ENCODE measurements at places on chromosomes 7 and 10.

DNA sequence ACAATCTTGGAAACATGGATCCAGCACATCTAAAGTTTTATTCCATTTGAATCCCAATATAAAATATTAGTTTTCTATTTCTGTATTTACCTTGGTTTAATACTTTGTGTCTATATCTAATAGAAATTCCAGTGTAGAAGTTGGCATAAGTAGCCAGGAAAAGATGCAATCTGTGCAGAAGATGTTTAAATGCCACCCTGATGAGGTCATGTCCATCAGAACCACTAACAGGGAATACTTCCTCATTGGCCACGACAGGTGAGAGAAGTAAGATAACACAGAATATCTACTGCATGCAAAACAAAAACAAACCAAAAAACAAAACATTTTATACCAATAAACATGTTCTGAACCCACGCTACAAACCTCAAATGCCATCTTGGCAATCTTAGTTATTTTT lies 15.7 kb downstream of the PLEKHS1 start:
- H3K4me1 ChIP-seq = no peaks in the 10 kb centered on the region
- H3K27me3 ChIP-seq = peaks cover 49% of the 10 kb centered on the region
- H3K4me3 ChIP-seq = no peak overlapping the region
- DNase-seq = no peak
- H3K27ac ChIP-seq = no peak overlapping the region
- no peaks in the 10 kb centered on the region for H3K36me3 ChIP-seq

- H3K36me3 ChIP-seq = peaks cover 7% of the 10 kb centered on the region
- peaks cover 28% of the 10 kb centered on the region for H3K4me1 ChIP-seq
- H3K27me3 ChIP-seq = no peaks in the 10 kb centered on the region
- H3K27ac ChIP-seq = no peak overlapping the region
- no peak for DNase-seq
Observed at GRCh38 chr10:126013489-126014281, 117.3 kb downstream of the FANK1 start.

DNA sequence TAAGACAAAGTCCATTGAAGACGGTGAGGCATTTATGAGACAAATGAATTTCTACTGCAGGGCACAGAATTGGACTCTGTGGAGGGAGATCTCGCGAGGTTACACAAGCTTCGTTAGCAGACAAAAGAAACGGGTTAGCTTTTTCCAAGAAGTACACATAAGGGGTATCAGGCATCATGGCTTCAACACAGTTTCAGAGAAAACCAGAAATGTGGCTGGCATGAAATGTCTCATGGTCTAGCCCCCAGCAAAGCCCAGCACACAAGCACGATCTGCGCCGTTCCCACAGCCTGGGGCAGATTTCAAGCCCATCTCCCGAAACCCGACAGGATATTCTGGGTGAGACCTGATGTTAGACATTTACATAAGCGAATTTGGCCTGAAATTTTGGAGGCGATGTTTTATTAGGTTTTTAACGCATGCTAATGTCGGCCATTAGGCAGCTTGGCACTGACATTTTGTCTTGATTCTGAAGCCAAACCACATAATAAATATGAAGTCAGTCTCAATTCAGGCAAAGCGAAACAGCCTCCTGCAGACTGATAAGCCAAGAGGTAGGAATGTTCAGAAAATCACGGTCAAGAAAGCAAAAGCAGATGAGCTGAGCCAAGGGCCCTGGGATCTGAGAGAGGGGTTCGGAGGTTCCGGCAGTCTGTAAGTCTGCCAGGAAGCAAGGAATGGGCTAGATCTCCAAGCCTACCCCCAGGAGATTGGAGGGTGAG lies 240.5 kb downstream of the PRPF18 start:
- peak overlapping the region; percentile 54 for H3K27ac ChIP-seq
- H3K4me3 ChIP-seq = no peak overlapping the region
- H3K4me1 ChIP-seq = peaks cover 28% of the 10 kb centered on the region
- peaks cover 3% of the 10 kb centered on the region for H3K27me3 ChIP-seq
- no peaks in the 10 kb centered on the region for H3K36me3 ChIP-seq

DNA sequence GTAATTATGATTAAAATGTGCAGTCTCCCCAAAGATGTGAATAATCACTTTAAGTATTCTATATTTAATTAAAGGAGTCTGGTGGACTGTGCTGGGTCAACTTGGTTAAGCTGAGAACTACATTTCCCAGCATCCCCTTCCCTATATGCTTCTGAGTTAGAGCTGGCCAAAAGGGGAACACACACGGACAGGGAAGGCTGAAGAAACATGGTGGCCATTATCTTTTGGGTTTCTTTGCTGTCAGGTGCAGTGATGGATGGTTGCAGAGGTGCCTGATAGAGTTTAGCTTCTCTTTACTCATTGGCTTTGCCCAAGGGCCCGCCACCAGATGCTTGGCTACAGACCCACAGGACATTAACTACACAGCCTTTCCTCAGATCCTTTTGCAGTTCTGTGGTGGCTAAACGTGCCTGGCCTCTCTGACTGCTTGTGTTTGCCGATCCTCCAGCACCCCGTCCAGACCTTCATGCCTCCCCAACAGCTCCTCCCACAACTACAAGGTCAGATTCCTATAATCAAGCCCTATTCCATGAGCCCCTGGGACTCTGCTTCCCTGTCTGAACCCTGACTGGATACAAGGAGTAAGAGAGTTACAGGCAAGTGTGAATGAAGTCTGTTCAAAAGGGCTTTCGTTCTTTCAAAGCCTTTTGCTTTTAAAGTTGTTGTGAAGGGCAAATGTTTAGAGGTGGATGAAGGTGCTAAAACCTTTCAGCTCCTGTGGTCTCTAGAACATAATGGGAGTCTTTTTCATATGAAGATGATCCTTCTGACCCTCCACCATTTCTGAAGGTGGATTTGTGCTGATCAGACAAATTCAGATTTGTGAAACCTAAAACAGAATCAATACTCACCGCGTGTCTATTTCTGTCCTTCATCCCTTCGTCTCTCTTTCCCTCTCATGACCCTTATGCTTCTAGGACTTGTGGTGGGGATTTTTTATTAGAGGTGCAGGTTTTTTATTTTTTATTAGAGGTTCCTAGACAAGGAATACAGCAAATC lies 21.5 kb downstream of the BUB3 start:
- H3K27me3 ChIP-seq = no peaks in the 10 kb centered on the region
- H3K36me3 ChIP-seq = peaks cover 14% of the 10 kb centered on the region
- H3K4me1 ChIP-seq = no peaks in the 10 kb centered on the region
- H3K4me3 ChIP-seq = no peak overlapping the region

- H3K4me1 ChIP-seq = peaks cover 18% of the 10 kb centered on the region
- no peaks in the 10 kb centered on the region for H3K27me3 ChIP-seq
- DNase-seq = peak; percentile 69
- H3K36me3 ChIP-seq = peaks cover 9% of the 10 kb centered on the region
- peak overlapping the region; percentile 96 for H3K4me3 ChIP-seq
Observed at GRCh38 chr7:103075337-103075918, 488 bp downstream of the ARMC10 start.

DNA sequence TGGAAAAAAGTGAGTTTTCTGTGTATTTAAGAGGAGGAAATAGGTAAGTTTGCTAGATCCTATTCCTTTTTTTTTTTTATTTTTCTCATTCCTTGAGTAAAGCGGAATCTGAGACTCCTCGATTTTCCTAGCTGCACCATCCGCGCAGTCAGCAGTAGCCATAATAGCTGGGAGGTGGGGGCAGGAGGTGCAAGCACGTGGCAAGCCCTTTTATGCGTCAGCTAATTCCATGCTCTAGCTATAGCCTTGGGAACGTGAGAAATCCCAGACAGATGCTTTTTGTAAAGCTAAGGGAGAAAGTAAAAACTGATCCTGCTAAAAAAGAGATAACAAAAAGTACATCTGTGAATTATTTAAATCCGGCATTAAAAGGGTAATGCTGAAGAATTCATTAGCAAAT lies 33.2 kb upstream of the TPK1 start:
- H3K27ac ChIP-seq = no peak overlapping the region
- H3K4me3 ChIP-seq = no peak overlapping the region
- no peaks in the 10 kb centered on the region for H3K4me1 ChIP-seq
- peaks cover 14% of the 10 kb centered on the region for H3K27me3 ChIP-seq
- no peaks in the 10 kb centered on the region for H3K36me3 ChIP-seq

DNA sequence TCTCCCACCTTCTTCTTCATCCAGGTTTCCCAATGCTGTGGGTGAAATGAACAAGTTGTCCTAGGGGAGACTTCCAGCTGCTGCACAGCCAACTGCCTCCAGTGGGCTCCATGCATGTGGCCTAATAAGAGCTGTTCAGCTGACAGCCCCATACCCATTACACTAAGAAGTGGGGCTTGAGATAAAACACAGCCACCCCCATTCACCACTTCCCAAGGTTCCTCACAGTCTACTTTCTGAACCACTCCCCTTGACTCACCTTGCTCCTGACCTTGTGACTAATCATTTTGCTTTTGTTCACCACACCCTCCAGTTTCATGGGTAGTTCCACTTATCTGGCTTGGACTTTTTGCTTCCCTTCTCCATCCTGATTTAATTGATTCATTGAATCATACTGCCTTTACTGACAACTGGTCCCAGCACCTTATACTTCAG lies 119.3 kb downstream of the CABCOCO1 start:
- DNase-seq = no peak
- no peak overlapping the region for H3K27ac ChIP-seq
- no peaks in the 10 kb centered on the region for H3K36me3 ChIP-seq
- peaks cover 18% of the 10 kb centered on the region for H3K4me1 ChIP-seq
- no peaks in the 10 kb centered on the region for H3K27me3 ChIP-seq

DNA sequence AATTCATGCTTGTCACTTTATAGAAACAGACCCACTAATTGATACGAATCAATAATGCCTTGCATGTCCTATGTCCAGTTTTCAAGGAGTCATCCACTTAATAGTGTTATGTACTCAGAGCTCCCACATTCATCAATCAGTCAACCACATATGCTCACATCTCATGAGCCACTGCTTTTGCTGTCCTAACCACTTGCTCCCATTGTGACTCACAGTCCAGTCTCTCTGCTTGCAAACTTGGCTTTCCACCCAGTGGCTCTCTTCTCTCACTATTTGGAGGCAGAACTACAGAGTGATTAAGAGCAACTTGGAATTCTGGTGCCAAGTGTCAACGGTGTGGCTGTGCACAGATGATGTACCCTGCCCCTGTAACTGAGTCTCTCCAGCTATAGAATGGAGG lies 166.0 kb downstream of the SNX13 start:
- no peaks in the 10 kb centered on the region for H3K27me3 ChIP-seq
- H3K36me3 ChIP-seq = no peaks in the 10 kb centered on the region
- DNase-seq = no peak
- H3K27ac ChIP-seq = no peak overlapping the region

DNA sequence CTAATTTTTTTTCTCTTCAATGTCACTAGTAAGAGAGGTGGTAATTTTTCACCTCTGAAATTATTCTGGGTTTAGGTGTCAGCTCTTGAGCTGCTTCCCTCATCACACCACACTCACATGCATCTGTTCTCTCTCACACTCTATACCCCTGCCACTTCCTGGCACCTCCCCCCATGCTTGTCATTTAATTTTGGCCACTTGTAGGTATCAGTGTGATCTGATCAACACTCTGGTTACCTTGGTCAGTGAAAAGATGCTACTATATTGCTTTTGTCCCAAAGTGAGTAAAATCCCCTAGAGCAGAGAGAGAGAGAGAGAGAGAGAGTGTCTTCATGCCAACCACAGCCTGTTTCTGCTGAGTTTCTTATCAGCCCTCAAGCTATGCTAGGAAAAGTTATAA lies 42.5 kb downstream of the STK17A start:
- H3K4me3 ChIP-seq = no peak overlapping the region
- no peak for DNase-seq
- H3K4me1 ChIP-seq = no peaks in the 10 kb centered on the region
- H3K27me3 ChIP-seq = no peaks in the 10 kb centered on the region

- DNase-seq = no peak
- H3K36me3 ChIP-seq = peaks cover 4% of the 10 kb centered on the region
- H3K27ac ChIP-seq = no peak overlapping the region
- peaks cover 6% of the 10 kb centered on the region for H3K4me1 ChIP-seq
- no peak overlapping the region for H3K4me3 ChIP-seq
Observed at GRCh38 chr7:88269586-88269985, 37.1 kb downstream of the STEAP4 start.

DNA sequence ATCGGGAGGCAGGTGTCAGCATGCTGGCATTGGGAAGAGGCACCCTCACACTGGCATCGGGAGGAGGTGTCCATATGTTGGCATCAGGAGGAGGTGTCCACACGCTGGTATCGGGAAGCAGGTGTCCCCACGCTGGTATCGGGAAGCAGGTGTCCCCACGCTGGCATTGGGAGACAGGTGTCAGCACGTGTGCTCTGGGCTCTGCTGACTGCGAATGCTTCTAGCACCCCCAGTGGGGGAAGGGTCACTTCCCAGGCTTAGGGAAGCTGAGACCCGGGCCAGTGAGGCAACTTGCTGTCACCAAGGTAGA lies 92.5 kb upstream of the IKZF1 start:
- peaks cover 44% of the 10 kb centered on the region for H3K27me3 ChIP-seq
- no peaks in the 10 kb centered on the region for H3K36me3 ChIP-seq
- DNase-seq = no peak
- H3K4me3 ChIP-seq = no peak overlapping the region

GRCh38 chr10:17744341-17744861 lies 7.6 kb upstream of the TMEM236 start:
- no peaks in the 10 kb centered on the region for H3K36me3 ChIP-seq
- H3K4me1 ChIP-seq = no peaks in the 10 kb centered on the region
- H3K27me3 ChIP-seq = no peaks in the 10 kb centered on the region
- no peak overlapping the region for H3K4me3 ChIP-seq
- H3K27ac ChIP-seq = no peak overlapping the region
- no peak for DNase-seq

- H3K4me3 ChIP-seq = no peak overlapping the region
- no peak overlapping the region for H3K27ac ChIP-seq
- no peak for DNase-seq
Observed at GRCh38 chr7:103870664-103871063, 118.8 kb downstream of the RELN start.

GRCh38 chr7:387132-388022 lies 97.4 kb downstream of the FOXL3 start:
- H3K27ac ChIP-seq = no peak overlapping the region
- H3K36me3 ChIP-seq = peaks cover 14% of the 10 kb centered on the region
- H3K4me1 ChIP-seq = peaks cover 6% of the 10 kb centered on the region
- peaks cover 3% of the 10 kb centered on the region for H3K27me3 ChIP-seq
- no peak for DNase-seq

DNA sequence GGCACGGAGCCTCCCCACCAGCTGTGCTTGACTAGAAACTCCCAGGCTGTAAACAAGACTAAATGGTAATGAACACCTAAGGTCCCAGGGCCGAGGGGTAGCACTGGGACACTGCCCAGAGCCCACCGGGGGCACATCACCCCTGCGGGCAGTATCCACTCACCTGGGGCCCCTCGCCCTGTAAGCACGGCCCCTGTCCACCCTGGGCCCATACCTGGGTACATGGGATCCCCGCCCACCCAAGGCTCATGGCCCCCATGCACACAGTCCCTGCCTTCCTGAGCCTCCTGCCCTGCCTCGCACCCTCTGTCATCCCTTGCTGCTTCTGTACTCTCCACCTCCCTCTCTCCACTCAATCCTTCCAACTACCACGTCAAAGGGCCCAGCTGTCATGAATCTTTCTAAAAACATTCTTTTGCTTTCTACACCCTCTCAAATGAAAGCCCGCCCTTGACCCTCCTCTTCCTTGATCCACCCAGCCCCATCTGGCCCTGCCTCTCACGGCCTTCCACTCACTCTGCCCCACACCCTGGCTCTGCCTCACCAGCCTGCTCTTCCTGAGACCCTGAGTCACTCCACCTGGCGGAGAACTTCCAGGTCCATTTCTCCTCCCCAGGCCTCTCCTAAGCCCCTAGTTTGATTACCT lies 173.1 kb downstream of the PARD3 start:
- no peak overlapping the region for H3K4me3 ChIP-seq
- peak overlapping the region; percentile 43 for H3K27ac ChIP-seq
- no peaks in the 10 kb centered on the region for H3K36me3 ChIP-seq
- DNase-seq = no peak
- no peaks in the 10 kb centered on the region for H3K27me3 ChIP-seq

GRCh38 chr7:99252166-99252895 lies 20.3 kb upstream of the MYH16 start:
- H3K4me3 ChIP-seq = no peak overlapping the region
- H3K27ac ChIP-seq = no peak overlapping the region
- H3K4me1 ChIP-seq = no peaks in the 10 kb centered on the region
- peaks cover 9% of the 10 kb centered on the region for H3K27me3 ChIP-seq
- DNase-seq = no peak

Data from mesothelial cell of epicardium (in vitro differentiated cells).